ENCODE measurements at places on chromosomes 3 and 15. TPM values are rescaled to one million over a fixed set of nuclear protein-coding genes. Genes with fewer than 3 reads are reported as not detected.

DNA sequence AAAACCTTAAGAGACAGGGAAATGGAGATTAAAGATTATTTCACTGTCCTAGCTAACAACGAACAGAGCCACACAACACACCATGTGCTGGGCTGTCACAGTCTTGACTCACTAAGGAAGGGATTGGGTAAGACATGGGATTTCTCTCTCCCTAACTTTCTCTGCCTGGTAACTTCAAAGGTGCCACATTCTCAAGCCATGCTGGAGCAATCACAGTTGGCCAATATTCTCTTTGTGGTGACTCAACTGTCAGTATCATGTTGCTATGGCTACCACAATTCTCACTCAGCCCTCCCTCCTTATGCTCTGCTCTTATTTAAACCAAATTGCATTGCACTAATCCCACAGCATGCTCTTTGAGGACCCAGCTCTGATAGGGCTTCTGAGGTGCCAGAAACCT lies 74.0 kb downstream of the OXNAD1 start:
- no peak for DNase-seq
- no peaks in the 10 kb centered on the region for H3K27me3 ChIP-seq
- H3K27ac ChIP-seq, result peak overlapping the region; percentile 66

GRCh38 chr3:174884776-174885568 lies 25.8 kb downstream of the NAALADL2 start:
- H3K27ac ChIP-seq, result no peak overlapping the region
- DNase-seq, result no peak
- no peaks in the 10 kb centered on the region for H3K27me3 ChIP-seq
- H3K4me3 ChIP-seq, result no peak overlapping the region
- no peaks in the 10 kb centered on the region for H3K36me3 ChIP-seq
- H3K4me1 ChIP-seq, result no peaks in the 10 kb centered on the region

DNA sequence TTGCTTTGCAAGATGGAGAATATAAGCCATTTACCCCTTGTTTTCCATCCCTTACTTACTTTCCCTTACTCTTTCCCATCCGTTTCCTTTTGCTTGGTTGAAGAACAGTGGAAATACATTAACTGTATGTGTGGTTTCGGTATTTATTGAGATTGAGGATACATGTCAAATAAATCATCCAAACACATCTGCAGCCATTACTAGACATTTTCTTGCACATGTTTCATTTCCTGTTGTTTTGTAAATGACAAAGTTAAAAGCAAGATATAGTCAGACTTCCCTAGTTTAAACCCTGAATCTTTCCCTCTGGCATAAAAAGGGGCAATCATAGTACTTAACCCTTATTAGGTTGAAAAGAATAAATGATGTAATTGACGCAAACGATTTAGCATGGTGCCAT lies 82.1 kb upstream of the BCHE start:
- no peaks in the 10 kb centered on the region for H3K4me1 ChIP-seq
- no peak for DNase-seq
- H3K27me3 ChIP-seq, result no peaks in the 10 kb centered on the region
- no peak overlapping the region for H3K4me3 ChIP-seq
- H3K36me3 ChIP-seq, result no peaks in the 10 kb centered on the region
- no peak overlapping the region for H3K27ac ChIP-seq

- H3K36me3 ChIP-seq, result no peaks in the 10 kb centered on the region
- H3K4me3 ChIP-seq, result no peak overlapping the region
- peaks cover 11% of the 10 kb centered on the region for H3K4me1 ChIP-seq
- H3K27me3 ChIP-seq, result no peaks in the 10 kb centered on the region
- no peak overlapping the region for H3K27ac ChIP-seq
Measured at GRCh38 chr15:52082197-52083036, 30.2 kb downstream of the BCL2L10 start.

- no peak overlapping the region for H3K4me3 ChIP-seq
- no peak for DNase-seq
- peaks cover 47% of the 10 kb centered on the region for H3K36me3 ChIP-seq
- H3K27ac ChIP-seq, result no peak overlapping the region
- no peaks in the 10 kb centered on the region for H3K27me3 ChIP-seq
Measured at GRCh38 chr3:14488286-14489041, 51.7 kb downstream of the GRIP2 start.

GRCh38 chr15:43151688-43152087 lies 18.3 kb downstream of the TMEM62 start:
- no peak overlapping the region for H3K4me3 ChIP-seq
- peaks cover 4% of the 10 kb centered on the region for H3K4me1 ChIP-seq
- no peak overlapping the region for H3K27ac ChIP-seq
- H3K36me3 ChIP-seq, result peaks cover 29% of the 10 kb centered on the region
- H3K27me3 ChIP-seq, result no peaks in the 10 kb centered on the region

DNA sequence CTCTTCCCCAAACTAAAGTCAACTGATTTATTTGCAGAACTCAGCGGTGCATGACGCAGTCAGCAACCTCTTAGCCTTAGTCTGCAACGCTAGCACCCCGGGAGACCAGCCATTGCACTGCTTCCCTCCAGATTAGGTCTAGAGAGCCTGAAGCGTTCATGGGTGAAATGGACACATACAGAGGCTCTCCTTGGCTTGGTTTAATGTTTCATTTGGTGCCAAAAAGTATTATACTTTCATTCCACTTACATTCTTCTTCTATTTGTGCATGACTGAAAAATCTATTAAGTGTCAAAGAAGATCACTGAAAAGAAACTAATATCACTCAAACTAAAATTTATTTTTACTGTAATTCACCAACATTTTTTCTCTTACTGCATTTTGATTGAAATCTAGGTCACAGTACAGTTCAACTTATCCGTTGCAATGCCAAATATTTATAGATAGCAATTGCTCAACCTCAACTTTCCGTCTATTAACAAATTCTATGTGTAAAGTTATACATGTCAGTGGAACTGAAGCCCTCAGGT lies 116.2 kb downstream of the ROBO1 start:
- no peaks in the 10 kb centered on the region for H3K36me3 ChIP-seq
- no peaks in the 10 kb centered on the region for H3K4me1 ChIP-seq
- no peak overlapping the region for H3K4me3 ChIP-seq
- H3K27me3 ChIP-seq, result no peaks in the 10 kb centered on the region

- peaks cover 33% of the 10 kb centered on the region for H3K4me1 ChIP-seq
- peak within 1 kb of the TSS; percentile 95 for H3K4me3 ChIP-seq
- H3K27ac ChIP-seq, result peak within 1 kb of the TSS; percentile 59
- peaks cover 23% of the 10 kb centered on the region for H3K36me3 ChIP-seq
- DNase-seq, result peak; percentile 84
Measured at GRCh38 chr3:11846281-11847266, at the start of gene TAMM41. TSS of gene TAMM41 (minus strand) at chr3:11846885. CDS start at chr3:11846636, 249 bp downstream.

GRCh38 chr15:65201918-65202317 lies 9.4 kb downstream of the CILP start:
- H3K4me3 ChIP-seq, result no peak overlapping the region

DNA sequence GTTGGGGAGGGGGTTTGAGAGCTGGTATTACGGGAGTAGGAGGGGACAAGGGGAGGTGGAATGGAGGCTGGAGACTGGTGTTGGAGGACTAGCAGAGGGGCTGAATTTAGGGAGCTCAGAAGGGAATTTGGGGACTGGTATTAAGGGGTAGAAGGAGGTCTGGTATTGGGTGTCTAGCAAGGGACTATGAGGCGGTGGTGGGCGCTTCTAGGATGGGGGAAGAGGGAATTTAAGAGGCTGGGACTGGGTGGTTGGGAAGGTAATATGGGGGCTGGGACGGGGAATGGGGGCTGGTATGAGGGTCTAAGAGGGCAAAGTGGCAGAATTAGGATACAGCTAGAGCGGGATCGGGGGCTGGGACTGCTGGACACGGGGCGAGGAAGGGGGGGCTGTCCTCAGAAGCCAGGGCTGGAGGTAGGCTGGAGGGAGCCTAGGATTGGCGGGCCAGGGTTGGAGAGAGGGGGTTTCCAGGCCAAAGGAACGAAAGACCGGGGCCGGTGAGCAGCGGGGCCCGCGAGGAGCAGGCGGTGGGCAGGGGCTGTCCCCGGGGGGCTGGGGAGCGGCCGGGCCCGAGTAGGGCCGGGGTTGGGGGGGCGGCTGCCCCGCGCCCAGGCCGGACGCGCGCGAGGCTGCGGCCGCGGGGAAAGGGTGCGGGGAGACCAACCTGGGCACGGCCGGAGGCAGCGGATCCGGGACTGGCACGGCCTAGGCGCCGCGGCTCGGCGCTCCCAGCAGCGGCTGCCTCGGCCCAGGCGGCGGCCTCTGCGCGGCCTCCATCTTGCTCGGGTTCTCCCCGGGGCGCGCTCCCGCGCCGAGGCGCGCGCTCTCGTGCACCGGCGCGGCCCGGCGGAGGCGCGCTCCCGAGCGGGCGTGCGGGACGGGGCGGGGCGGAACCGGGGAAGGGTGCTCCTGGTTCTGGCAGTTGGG lies at the start of gene LHFPL4:
TSS of gene LHFPL4 (minus strand) at position 802 of the 927 bp plus-strand sequence. CDS start 1,143 bp downstream, outside the sequence.
- no peaks in the 10 kb centered on the region for H3K36me3 ChIP-seq
- peaks cover 7% of the 10 kb centered on the region for H3K4me1 ChIP-seq
- DNase-seq, result no peak
- no peak within 1 kb of the TSS for H3K27ac ChIP-seq
- no peak within 1 kb of the TSS for H3K4me3 ChIP-seq
- peaks cover 43% of the 10 kb centered on the region for H3K27me3 ChIP-seq

DNA sequence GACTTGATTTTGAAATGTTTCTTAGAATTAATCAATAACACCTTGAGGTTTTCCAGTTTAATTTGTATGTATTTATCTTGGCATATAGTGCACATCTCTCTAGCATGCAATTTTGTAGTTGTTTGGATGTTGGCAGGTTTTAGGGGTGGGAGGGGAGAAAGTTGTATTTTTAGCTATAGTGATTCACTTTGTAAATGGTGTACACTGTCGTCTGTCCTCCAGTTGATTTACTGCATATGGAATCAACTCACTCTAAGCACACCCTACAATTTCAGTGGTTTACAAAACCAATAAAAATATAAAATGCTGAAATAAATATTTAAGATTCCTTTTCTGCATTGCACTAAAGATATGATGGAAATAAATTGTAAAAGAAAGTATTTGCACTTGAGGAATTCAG lies 199.1 kb downstream of the CDIN1 start:
- no peak for DNase-seq
- H3K27me3 ChIP-seq, result no peaks in the 10 kb centered on the region
- H3K4me1 ChIP-seq, result no peaks in the 10 kb centered on the region
- H3K36me3 ChIP-seq, result no peaks in the 10 kb centered on the region
- H3K4me3 ChIP-seq, result no peak overlapping the region

GRCh38 chr3:17562845-17563244 lies 179.6 kb downstream of the TBC1D5 start:
- no peaks in the 10 kb centered on the region for H3K36me3 ChIP-seq
- no peak for DNase-seq
- no peak overlapping the region for H3K4me3 ChIP-seq
- no peaks in the 10 kb centered on the region for H3K27me3 ChIP-seq
- H3K27ac ChIP-seq, result no peak overlapping the region

DNA sequence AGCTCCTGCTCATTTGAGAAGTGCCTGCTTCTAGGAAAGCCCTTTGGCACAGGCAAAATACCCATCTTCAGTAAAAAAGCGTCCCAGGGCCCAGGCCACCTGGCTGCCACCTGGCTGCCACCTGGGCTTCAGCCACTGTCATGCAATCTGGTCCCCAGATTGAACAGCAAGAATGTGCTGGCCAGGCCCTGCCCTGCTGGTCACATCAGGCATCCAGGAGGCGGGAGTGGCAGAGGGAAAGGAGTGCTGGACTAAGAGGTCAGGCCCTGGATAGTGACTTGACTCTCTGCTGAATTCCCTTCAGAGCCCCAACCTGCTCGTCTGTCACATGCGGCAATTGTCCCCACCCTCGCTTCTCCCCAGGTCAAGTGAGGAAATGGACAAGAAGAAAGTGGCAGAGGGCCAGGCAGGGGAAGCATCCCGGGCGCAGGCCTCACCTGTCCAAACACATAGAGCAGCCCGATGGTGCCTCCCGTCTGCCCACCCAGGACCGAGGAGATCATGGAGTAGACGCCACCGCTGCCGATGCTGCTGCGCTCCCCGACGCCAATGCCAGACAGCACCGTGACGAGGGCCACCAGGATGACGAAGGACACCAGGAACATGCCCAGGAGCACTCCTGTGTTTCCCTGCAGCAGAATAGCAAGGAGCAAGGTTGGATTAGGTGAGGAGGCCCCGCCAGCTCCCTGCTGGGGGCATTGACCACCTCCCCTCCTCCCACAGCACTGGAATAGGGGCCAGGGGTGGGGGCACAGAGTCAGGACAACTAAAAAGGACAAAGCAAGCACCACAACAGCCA lies 25.5 kb downstream of the SLC12A8 start:
- H3K4me1 ChIP-seq, result no peaks in the 10 kb centered on the region
- no peak for DNase-seq
- H3K4me3 ChIP-seq, result no peak overlapping the region
- H3K36me3 ChIP-seq, result no peaks in the 10 kb centered on the region
- no peaks in the 10 kb centered on the region for H3K27me3 ChIP-seq

- no peaks in the 10 kb centered on the region for H3K27me3 ChIP-seq
- H3K27ac ChIP-seq, result peak overlapping the region; percentile 86
- H3K36me3 ChIP-seq, result peaks cover 18% of the 10 kb centered on the region
- peak; percentile 45 for DNase-seq
- peaks cover 40% of the 10 kb centered on the region for H3K4me1 ChIP-seq
Measured at GRCh38 chr3:119240101-119240590, 532 bp downstream of the B4GALT4 start.

DNA sequence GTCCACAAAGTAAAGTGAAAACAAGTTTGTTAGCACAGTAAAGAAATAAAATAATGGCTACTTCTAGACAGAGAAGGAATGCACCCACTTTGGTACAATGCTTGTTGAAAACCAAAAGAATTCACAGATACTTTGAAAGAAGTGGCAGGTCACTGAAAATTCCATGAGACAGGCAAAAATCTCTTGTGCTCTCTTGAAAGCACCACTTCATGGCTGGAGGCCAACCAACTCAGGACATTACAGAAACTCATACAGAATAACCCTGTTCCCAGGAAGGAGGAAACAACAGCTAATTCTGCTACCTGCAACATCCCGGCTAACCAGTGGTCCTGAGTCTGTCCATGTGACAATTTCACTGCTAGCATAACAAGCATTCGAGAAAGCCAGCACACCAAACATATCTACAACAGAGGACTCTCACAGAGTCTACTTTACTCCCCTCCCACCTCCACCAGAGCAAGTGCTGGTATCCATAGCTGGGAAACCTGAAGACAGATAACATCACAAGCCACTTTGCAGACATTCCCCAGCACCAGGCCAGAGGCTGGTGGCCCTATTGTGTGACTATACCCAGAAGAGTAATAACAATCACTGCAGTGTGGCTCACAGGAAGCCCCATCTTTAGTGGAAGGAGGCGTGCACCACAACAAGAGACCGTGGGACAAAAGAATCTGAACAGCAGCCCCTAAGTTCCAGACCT lies 255.3 kb upstream of the SLITRK3 start:
- H3K4me1 ChIP-seq, result no peaks in the 10 kb centered on the region
- DNase-seq, result no peak
- no peaks in the 10 kb centered on the region for H3K27me3 ChIP-seq
- H3K27ac ChIP-seq, result no peak overlapping the region
- no peak overlapping the region for H3K4me3 ChIP-seq

- H3K4me1 ChIP-seq, result no peaks in the 10 kb centered on the region
- no peaks in the 10 kb centered on the region for H3K27me3 ChIP-seq
- no peaks in the 10 kb centered on the region for H3K36me3 ChIP-seq
Measured at GRCh38 chr3:126867190-126867862, 115.6 kb upstream of the PLXNA1 start.

PARP15 gene
- total RNA-seq, result 41.6 TPM

EFL1 gene
- 7.1 TPM for total RNA-seq

GALNT15 gene
- not detected for total RNA-seq

TICRR gene
- 0.06 TPM for total RNA-seq

SLCO2A1 gene
- total RNA-seq, result not detected

GOLGA8J gene
- not detected for total RNA-seq

DUOX1 gene
- 0.25 TPM for total RNA-seq

CD200R1 gene
- total RNA-seq, result 4.7 TPM

CCRL2 gene
- 4.3 TPM for total RNA-seq

FES gene
- 5.5 TPM for total RNA-seq

FMN1 gene
- total RNA-seq, result 0.39 TPM

REC114 gene
- not detected for total RNA-seq
